Activated T-helper 1 cell treated with anti-CD3 and anti-CD28 coated beads, Interleukin-12 subunit alpha, Interleukin-12 subunit beta, Interleukin-2, Interleukin-4 antibody, amounts not matched to agents 30 ng/mL and 10 ng/mL and 1 ng/mL, durations not matched to agents 14 hours and 24 hours and 36 hours (primary cell): ENCODE measurements at places on chromosomes 11 and 22. TPM values are rescaled to one million over a fixed set of nuclear protein-coding genes. Genes with fewer than 3 reads are reported as not detected.

Gene OR2AG1
- not detected in 2 replicates for total RNA-seq

Gene CXCR5
- 5.1 and 5.5 TPM in 2 replicates for total RNA-seq

Gene MMP10
- not detected in 2 replicates for total RNA-seq

Gene MRGPRX4
- not detected in 2 replicates for total RNA-seq

Gene TMEM45B
- total RNA-seq, result 0.24 and 0.26 TPM in 2 replicates

Gene PNPLA5
- total RNA-seq, result not detected in 2 replicates

Gene OTOG
- not detected in 2 replicates for total RNA-seq

Gene GUCY1A2
- total RNA-seq, result not detected in 2 replicates

Gene SPDYC
- not detected in 2 replicates for total RNA-seq

Gene CRYBB3
- total RNA-seq, result 0.60 TPM in 1 of 2 replicates, not detected in the other

Gene SYT8
- not detected in 2 replicates for total RNA-seq

Gene FIBIN
- not detected in 2 replicates for total RNA-seq
